Stimulated activated CD8-positive, alpha-beta memory T cell treated with anti-CD3 and anti-CD28 coated beads, Interleukin-7, amount 100 ng/mL, for 1 hour (primary cell): ENCODE measurements at places on chromosomes 16 and 17.

DNA sequence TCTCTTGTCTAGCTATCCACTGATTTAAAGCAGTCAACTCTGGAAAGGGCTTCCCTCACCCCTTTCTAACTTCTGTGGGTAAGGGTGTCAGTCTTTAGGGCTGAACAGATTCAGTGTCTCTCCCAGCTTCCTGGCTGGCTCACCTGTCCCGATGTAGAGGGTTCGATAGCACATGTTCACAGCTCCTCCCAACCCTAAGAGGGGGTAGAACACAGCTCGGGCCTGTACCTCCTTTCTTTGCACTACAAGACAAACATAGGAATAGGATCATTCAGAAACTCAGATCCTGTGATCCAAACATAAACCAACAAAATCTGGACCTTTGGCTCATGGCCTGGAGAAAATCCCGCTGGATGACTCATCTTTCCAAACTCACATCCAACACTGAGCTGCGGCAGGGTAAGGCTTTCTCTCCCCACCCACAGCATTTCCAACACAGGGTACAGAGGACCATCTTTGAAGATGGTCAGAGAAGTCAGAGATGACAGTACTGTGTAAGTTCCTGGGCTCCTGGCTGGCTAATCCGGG, 5.8 kb upstream of the DHRS13 start:
- DNase-seq: no peak

GRCh38 chr17:1746975-1747543, 4.4 kb downstream of the SERPINF2 start:
- no peak for DNase-seq

- no peak for DNase-seq
Measured at GRCh38 chr16:23160574-23160973, 11.3 kb upstream of the USP31 start.

DNA sequence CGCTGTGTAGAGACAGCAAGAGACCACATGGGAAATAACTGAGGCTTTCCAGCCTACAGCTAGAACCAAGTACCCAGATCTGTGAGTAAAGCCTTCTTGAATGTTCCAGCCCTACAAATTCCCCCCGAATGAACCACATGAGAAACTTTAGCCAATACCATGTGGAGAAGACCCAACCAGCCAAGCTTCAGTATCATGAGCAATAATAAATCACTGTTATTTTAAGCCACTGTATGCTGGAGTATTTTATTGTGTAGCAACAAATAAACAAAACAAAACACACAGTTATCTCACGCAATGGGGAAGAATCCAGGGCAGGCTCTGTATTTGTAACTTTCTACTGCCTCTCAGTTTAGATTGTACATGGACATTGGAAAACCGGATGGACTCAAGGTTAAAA, 426.2 kb downstream of the CDH11 start:
- no peak for DNase-seq

DNA sequence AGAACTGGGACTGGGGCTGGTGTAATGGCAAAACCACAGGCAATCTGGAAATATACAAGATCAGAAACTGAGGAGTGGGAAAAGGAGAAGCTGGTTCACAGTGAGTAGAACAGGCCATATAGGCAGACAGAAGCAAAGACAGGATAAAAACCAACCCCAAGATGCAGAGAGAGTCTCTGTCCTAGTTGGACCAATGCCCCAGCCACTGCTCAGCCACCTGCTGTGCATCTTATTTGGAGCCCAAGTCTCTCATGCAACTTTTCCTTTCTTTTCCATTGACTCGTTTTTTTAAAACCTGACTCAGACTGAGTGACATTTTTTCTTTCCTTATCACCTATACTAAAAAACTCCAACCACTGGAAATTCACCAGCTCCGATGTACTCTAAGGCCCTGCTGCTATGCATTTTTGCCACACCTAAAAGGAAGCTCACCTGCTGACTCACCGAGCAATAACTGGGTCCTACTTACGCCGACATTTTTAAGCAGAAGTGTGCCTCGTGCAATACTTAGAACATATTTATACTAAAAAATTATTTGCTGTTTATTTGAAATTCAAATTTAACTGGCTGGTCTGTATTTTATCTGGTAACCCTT, 100.8 kb upstream of the XYLT1 start:
- no peak for DNase-seq

DNA sequence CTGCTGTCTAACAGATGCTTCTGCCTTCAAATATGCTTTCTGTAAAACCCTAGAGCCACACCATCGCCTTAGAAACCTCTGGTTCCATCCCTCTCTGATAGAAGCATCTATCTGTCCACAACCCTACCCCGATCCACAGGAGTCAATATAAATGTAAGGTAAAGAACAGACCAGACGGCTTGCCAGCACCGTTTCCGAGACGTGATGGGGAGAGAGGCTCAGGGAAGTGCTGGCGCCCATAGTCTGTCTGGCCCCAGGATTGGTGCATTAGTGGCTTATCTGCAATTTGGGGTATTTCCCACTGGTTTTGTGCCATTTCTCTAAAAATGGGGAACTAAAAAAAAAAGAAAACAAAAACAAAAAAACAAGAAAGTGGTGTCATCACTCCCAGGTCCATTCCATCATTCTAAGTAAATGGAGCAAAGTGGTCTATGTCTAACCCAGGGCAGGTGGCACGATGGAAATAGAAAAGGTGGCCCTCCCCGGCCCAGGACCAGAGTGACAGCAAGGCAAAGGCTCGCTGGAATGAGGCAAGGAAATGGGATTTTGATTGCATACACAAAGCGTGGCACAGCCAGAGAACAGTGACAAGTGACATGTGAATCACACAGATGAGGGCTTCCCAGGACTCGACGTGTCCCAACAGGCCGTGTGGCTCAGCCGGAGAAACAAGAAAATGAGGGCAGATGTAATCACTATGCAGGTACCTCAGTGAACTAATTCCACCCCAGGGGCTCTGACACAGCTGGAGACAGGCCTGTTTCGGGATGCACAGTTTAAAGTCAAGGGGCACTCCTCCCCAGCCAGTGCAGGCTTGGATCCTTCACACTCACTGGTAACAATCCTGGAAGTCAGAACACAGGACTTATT, 125.6 kb downstream of the GAS7 start:
- no peak for DNase-seq

GRCh38 chr17:82179412-82179811, 33.2 kb downstream of the CCDC57 start:
- DNase-seq: no peak

DNA sequence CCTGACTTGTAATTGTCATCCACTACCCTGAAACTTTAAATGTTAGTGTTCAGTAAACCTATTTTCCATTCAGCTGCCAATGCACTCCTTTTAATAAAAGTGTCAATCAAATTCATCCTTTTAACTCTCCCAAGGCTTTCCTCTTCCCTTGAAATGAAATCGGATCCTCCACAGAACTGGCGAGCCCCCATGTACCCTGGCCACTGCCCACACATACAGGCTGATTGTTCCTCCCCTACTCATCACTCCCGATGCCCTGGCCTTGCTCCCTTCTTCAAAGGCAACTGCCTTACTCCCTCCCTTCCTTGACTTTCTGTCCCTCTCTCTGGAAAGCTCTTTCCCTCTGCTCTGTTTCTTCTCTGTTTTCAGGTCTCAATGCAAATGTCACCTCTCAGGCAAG, 7.6 kb downstream of the KRT33A start:
- DNase-seq: no peak

DNA sequence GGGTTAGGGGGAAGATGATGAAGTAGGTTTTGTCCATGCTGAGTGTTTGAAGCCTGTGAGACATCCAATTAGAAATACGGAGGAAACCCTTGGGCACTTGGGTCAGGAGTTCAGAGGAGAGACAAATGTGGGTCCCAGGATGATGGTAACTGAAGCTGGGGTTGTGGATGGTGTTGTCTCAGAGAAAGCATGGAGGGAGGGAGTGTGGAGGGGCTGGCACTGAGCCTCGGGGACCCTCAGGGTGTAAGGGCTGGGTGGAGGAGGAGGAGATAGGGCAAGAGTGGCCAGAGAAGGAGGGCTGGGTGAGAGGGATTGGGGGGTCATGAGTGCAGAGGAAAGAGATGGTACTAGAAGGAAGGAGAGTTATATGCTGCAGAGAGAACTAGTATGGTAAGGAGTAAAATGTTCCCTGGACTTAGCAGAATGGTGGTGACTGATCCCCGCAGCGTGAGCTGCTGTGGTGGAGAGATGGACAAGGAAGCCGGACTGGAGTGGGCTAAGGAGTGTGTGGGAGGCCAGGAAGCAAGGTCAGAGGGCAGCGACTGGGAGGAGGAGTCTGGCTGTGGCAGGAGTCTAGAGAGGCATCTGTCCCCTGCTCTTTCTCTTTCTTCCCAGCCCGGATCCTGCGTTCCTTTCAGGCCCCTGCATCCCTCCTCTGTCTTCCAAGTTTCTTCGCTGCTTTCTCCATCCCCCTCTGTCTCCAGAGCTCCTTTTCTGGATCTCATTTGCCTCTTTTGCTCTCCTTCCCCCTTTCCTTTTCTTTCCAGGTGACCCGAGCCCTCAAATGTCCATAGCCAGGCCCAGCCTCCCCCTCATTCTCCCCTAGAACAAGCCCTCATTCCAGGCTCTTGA, 3.9 kb upstream of the COL1A1 start:
- no peak for DNase-seq

DNA sequence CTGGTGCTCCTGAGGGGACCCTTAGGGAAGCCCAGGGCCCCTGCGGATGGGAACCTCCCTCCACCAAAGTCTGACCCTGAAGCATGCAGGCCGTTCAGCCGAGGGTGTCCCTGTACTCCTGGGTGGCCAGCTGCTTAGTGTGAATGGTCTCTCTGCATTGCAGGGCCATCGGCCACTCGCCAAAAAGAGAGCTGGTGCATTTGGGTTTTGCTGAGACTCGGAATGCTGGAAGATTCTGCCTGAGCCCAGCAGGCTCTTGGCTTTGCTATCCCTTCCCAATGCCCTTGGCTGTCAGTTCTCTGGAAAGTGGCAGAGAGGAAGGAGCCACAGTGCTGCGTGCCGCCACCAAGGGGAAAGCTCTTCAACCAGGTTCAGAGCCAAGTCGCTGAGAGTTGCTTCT, 2.8 kb downstream of the MEOX1 start:
- no peak for DNase-seq

DNA sequence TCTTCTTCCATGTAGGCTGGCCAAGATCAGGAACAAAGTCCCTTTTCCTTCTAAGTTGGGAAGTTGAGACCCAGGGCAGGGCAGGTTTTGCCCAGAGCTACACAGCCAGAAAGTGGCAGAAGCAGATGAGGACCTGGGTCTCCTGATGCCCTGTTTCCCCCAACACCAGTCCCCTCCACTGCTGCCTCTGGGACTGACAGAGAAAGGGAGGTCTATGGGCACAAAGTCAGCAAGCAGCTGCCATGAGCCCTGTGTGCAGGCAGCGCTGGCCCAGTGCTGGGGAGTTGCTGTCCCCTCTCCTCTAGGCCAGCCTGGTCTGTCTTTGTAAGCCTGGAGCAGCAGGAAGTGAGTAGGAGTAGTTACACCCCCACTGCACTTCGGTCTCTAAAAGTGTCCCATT, 46.9 kb upstream of the NKD1 start:
- DNase-seq: no peak

DNA sequence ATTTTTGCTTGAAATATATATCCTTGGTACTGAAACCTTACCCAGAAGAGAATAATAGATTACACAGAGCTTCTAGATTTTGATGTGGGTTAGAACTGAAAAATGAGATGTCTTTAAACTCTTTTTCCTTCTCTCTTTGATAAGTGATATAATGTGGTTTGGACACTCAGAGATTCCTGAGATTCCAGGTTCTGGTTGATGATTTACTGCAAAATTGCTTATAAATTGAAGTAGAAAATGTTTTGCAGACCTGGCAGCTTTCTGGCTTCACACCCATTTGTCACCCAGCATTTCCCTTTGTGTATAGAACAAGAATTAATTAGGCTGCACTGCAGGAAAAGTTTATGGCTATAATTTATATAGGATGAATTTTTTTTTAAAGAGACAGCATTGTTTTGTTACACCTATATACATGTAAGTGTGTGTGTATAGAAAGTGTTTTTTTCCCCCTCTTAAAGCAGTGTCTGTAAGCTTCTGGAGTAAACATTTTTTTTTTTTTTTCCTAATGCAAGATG, 23.5 kb downstream of the AATF start:
- no peak for DNase-seq

DNA sequence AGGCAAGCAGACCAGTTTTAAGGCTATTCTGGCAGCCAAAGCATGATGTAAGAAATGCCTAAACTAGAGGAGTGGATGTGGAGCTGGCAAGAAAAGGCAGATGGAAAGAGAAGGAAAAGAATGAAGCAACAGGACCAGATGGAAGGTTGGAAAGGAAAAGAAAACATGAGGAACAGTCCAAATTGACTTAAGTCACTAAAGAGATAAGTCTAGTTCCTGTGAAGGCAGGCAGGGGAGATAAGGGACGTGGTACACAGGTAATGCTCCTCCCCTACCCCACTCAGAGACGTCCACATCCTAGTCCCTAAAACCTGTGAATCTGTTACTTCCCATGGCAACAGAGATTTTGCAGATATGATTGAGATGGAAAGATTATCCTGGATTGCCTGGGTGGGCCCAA, 43.5 kb downstream of the TEX2 start:
- no peak for DNase-seq

DNA sequence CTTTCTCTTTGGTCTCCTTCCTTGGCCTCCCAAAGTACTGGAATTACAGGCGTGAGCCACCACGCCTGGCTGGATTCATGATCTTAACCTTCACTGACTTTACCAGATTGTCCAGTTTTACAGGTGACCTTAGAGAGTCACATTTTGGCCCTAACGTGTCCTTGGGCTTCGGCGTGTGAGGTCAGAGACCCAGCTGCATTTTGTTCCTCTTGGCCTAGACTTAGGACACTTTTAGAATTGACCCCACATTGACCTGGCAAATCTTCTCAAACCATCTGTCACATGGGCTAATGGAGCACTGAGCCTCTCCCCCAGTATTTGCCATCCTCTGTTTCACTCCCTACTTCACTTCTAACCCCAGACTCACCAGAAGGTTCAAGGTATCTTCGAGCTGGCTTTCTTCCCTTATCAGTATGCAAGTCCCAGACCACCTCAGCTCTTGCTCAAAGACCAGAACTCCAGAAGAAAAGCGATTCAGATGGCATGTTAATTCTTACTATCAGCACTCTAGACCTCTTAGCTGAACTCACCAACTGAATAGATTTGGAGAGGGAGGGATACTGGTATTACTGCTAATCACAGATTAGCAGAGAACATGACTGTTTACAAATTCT, 1.7 kb upstream of the CYTH1 start:
- no peak for DNase-seq

GRCh38 chr16:86376837-86377236, 133.5 kb upstream of the FOXF1 start:
- DNase-seq: no peak

GRCh38 chr16:2517954-2518605, 2.1 kb upstream of the AMDHD2 start:
- no peak for DNase-seq
